Endothelial cell (in vitro differentiated cells): ENCODE measurements at places on chromosomes 1 and 21.

DNA sequence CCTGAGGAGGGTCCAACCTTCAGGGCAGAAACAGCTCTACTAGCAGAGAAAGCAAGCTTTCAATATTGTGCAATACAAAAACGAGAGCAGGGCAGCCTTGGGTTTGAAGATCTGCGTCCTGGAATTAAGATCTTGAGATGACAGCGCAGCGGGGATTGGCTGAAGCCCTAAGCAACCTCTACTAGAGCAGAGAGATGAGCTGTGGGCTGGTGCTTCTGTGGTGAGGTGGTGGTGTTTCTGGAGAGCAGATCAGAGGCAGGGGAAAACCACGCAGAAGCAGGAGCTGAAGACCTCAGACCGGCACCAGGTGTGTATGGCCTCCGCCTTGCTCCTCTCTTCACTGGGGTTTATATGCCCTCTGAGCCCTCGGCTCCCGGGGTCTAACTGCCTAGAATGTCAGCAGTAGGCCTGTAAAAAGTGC is 12.5 kb downstream of the TRAF3IP3 start:
- DNase-seq: no peak

DNA sequence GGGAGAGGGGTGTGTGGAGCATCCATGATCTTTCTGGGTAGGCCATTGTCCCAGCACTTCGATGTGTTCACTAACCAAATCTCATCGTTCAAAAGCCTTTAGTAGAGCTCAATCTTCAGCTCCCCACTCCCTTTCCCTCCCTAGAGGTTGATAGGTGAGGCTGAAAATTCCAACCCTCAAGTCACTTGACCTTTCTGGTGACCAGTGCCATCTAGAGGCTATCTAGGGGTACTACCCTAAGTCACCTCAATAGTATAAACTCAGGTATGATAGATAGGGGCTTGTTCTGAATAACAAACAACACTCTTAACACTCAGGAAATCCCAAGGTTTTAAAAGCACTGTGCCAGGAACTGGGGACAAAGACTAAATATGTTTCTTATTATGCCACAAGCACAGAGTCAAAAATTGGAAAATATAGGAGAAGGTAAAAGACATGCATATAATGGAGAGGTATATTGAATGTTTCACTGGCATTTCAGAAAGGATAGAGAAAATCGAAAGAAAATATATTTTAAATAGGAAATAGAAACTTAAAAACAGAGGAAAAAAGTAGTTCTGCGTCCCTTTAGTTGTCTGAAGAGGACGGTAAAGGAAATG is 42.9 kb upstream of the CD53 start:
- peak; percentile 17 for DNase-seq

GRCh38 chr1:209400351-209401220 is 182.9 kb upstream of the CAMK1G start:
- DNase-seq: no peak

DNA sequence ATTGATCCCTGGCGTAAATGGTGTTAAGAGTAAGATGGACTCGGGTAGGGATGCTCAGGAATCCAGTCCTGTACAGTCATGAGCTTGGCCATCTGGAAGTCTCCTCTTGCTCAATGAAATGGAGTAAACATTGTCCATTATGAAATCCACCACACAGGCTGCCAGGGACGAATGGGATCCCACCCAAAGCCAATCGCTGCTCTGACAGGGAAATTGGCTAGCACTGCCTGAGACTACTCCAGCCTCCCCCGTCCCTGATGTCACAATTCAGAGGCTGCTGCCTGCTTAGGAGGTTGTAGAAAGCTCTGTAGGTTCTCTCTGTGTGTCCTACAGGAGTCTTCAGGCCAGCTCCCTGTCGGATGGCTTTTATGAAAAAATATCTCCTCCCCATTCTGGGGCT is at the start of gene HSD11B1:
TSS of gene HSD11B1 (plus strand) at position 263 of the 400 bp plus-strand sequence. CDS start at position 360, 97 bp downstream.
- DNase-seq: no peak

GRCh38 chr1:201734786-201735185 is 94.2 kb upstream of the IPO9 start:
- DNase-seq: no peak

DNA sequence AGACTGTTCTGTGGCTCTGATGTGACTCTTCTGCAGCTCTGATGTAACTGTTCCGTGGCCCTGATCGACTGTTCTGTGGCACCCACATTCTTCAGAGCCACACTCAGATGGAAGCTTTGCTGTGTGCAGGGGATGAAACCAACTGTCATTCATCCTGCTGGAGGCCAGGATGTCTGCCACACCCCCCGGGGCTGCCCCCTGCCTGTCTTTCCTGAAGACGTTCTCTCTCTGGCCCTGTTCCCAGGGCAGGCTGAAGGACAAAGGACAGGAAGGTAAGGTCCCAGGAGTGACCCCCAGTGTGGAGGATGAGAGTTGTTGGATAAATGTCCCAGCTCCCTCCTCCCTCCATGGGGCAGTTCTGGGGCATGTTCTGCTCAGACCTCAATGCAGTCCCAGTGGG is 29.4 kb upstream of the UMODL1 start:
- no peak for DNase-seq

DNA sequence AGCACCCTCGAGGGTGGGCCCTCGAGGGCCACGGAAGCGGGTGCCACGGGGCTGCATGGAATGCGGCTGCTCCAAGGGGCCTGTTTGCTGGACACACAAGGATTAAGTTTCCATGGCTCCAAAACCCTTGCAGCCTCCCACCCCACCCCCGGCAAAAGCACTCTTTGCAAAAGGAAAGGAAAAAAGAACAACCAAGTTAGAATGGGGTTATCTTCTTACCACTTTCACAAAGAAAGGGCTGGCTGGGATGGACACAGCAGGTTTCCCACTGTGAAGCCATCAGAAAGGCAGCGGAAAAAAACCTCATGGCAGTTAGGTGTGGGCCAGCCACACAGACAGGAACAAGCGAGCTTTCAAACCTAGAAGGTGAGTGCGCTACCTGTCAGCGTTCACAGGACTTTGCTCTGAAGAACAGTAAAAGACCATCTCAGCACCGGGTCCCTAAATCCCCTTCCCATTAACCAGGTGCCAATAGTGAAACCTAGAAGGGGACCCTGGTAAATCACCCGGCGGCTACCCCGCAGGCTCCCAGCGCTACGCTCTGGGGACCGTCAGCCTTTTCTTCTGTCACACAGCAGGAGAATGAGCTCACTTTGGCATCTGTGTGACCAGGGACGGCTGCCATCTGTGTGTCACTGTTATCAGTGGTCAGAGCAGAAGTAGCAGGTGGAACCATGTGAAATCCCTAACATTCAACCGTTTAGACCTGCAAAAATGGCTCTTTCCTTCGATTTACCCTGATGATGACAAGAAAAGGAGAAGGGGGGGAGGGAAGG is 93.0 kb downstream of the SIM2 start:
- DNase-seq: no peak

DNA sequence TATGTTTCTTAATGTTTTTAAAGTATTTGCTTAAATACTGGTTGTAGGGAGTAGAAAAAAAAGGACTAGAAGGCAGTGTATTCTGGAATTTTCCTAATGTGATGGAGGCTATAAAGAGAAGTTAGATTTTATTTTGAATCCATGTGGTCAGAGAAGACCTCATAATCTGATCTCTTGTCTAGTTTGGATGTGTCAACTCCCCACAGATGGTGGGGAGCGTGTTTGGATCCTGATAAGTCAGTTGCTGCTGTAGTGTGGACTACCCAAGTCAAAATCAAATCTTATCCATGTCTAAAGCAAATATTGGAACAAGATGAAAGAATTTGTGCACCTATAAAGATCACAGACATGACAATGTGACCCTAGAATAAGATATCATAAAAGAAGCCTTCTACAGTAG is 918.0 kb downstream of the LTN1 start:
- DNase-seq: no peak

DNA sequence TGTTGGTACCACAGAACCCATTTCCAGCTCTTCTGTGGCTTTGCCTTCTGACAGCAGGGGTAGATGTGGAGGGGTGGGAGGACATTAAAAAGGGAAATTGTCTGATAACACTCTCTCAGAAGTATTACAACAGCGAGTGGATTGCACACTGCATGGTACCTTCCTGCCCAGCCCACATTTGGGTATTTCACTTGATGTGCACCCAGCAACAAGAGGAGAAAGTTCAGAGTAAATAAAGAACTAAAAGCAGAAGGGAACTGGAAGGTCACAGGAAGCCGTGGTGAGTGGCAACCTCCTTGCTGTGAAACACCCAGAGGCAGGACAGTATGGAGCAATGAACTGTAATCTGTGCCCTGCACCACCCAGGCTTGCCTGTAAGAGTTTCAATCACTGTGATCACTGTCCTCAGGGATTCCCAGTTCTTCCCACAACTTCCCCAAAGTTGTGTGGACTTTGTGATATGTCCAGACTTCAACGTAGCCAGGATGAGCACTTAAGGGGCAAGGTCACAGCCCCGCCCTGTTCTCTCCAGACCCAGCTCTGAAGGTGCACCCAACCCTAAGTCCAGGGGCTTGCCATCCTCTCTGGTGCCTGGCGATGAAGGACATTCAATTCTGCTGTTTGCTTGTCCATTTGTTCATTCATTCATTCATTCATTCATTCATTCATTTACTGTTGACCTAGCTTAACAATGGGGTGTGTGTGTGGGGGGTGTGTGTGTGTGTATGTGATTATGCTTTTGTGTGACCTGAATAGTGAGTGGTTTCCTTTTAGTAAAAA is 18.7 kb upstream of the F5 start:
- DNase-seq: no peak
